SHP77 treated with DMSO at 0.1 percent for 48 hours (cell line): ENCODE measurements at places on chromosomes 16 and 17.

DNA sequence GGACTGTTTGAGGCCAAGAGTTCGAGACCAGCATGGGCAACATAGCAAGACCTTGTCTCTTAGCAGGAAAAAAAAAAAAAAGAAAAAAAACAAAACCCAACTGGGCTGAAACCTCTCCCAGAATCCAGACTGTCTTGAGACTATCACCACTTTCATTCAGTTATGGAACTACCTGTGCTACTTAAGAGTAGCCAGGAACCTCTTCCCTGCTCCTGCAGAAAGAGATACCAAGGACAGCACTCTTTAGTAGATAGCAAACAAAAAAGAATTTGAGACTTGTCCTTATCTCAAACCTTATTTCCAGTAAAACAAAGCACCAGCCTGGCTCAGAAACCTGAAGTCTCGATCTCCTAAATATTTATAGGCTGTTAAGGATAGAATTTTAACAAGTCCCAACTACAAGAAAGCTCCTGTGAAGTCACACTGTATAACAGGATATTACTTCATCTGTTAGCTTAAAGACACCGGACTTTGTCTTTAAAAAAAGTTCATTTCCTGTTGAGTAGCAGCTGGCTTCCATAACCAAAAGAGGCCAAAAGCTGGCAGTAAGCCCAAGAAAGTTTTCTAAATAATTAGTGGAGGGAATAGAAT lies 5.1 kb downstream of the CDR2 start:
- DNase-seq = no peak

GRCh38 chr17:76492989-76493501 lies 8.2 kb downstream of the RHBDF2 start:
- DNase-seq = no peak

GRCh38 chr16:11298143-11298900 lies 17.2 kb upstream of the PRM1 start:
- no peak for DNase-seq

DNA sequence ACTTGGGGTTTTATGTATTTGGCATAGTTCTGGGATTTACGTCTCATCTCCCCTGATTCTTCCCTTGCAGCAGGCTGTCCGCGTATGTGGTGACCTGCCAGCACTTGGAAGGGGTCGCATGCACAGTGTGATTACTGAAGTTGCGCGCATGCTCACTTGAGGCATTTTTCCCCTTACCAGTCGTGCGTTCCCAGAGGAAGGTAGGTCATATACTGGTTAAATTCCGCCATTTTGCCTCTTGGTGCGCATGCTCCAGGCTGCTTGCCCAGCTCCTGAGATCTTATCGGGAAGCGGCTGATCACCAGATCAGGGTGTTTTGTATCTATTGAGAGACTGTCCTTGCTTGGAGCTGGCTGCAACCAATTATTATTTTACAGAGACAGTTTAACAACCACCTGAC lies 56.5 kb upstream of the TEX2 start:
- no peak for DNase-seq

DNA sequence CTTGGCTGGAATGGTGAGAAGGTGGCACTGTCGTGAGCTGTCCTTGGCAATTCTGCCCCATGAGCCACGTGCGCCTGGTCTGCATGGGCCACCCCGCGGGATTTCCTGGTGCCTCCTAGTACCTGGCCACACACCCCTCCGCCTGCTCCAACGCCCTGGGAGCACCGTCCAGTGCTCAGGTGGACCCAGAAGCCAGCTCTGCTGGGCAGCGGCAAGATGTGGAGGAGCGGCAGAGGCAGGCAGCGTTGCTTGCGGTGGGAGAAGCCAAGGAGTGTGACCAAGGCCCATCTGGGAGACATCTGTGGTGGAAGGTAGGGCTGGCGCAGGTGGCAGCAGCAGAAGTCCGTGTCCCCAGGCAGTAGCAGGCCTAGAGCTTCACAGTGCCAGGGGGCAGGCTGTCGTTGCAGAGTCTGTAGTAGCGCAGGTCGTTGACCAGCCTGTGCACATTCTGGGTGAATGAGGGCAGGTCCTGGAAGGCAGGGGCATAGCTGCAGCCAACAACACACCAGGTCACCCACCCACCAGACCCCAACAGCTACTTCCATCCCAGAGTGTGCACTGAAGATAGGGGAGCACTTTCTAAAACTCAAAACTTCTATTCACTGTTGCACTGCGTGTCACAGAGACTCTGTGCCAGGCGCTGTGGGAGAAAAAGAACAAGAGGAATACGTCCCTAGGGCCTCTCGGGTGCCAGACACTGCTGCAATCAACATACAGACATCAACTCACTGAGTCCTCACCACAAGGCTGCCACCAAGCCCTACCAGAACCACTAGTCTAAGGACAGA lies 34.9 kb upstream of the GSG1L start:
- DNase-seq = no peak

DNA sequence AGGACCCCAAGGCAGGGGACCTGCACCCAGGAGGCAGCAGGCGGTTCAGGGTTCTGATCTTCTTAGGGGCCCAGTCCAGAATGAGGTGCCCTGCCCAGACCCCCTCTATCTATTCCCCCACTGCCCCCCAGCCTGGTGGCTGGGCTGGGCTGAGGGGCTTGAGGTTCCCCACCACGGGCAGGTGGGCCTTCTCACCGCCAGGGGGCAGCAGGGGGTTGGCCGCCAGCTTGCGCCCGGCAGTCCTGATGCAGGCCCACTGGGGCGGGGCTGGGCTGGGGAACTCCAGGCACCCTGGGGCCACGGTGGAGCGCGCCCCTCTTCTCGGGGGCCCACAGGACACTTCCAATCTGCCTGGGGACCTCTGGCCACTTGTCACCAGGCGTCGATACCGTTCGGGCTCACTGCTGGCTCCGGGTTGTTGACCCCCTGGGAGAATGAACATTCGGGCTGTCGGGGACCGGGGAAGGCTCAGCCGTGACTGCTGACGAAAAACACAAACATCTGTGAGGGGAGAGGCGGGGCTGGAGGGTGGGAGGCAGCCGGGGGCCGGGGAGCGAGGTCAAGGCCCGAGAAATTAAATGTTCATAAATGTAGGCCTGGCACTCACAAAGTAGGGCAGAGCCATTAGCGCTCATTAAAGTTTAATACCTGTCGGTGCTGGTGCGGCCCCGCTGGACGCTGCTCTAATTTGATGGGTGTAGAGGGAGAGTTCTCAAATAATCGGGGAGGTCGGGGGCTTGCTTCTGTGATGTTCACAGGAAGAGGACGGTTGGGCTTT lies 219.3 kb upstream of the GSE1 start:
- DNase-seq = peak; percentile 26

DNA sequence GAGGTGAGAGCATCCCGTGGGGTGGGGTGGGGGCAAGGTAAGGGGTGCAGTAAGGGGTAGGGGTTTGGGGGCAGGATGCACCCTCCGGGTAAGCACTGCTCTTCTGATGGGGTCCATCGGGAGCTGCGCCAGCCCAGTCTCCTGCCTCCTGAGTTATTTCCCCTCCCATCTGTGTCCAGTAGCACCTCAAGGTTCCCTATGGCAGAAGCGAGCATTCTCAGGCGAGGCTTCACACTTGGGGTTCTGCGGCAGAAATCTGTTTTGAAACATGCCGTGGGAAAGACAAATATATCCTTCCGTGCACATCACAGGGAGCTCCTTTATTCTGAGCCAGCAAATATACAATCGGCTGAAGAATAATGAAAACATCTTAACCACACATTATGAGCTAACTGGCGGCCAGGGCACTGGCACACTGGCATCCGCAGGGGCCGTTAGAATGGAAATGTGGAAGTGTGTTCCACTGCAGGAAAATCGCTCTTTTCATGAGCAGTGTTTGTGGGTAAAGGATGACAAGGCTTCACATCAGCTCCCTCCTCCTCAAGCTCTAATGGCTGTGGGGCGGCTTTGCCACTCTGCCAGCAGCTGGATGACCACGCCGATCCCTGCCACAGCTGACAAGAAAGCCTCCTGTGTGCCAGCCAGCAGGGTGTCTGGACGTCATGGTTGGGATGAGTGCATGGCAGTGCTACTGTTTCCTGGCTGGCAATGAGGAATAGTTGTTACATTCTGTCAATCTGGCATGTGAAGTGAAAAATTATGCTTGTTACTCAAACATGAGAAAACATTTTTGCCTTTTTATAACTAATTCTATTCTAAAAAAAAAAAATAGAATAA lies 20.0 kb downstream of the MTHFSD start:
- no peak for DNase-seq

GRCh38 chr16:64077242-64077641 lies 1044.6 kb downstream of the CDH11 start:
- DNase-seq = no peak

DNA sequence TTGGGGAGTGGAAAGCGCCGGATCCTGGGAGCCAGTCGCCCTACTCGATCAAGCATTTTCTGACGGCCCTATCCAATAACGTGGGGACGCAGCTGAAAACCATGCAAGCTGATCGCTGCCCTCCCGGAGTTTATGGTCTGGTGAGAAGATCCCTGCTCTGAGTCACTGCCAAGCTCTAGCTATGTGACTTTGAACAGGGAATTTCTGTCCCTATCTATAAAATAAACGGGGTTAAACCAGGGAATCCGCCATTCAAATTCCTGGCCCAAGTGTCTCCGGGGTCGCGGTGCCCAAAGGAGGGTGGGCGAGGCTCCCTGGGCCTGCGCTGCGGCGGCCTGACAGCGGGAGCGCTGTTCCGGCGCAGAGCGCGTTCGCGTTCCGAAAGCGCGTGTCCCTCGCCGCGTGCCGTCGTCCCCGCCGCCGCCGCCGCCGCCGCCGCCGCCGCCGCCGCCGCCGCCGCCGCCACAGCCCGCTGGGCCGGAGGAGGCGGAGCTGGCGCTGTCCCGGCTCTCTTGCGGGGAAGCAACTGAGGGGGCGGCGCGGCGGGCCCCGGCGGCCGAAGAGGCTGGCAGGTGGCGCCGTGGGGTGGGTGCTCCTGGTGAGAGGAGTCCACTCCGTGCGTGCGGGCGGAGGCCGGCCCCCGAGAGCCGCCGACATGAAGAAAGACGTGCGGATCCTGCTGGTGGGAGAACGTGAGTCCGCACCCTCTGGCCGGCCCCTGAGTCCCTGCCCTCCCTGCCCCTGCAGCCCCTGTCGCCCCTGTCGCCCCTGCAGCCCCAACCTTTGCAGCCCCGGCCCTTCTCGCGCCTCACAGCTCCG lies at the start of gene RHOT1:
RHOT1 (plus strand) TSS at position 465 of the 819 bp plus-strand sequence; CDS start at position 656, 191 bp downstream.
- peak; percentile 80 for DNase-seq

DNA sequence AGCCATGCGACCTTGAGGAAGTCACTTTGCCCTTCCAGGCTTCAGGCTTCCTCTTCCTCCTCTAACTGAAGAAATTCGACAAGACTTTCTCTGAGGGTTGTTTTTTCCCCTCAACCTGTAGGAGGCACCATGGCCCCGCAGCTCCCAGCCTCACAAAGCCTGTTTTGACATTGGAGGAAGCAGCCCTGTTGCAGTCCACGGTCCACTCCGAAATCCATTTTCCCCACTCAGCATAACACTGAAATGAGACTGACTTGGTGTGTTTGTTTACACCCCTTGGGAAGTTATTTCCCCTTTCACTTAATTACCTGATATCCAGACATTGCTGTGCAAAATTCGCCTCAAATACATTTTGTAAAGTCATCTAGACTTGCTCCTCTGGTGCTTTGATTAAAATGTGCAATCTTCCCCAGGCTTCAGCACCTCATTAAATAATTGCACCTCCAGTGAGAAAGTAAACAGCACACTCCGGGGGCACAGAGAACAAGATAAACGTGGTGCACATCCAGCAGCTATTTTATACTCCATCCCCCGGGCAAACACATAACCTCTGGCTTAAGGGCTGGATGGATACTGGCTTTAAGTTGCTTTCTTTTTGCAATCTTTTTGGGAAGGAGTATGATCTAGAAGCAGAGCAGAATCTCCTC lies 41.4 kb upstream of the PIRT start:
- no peak for DNase-seq
